ENCODE measurements at places on chromosomes 7 and 10.
A peak's percentile ranks its signal among the peaks of the same experiment; 100 is the strongest.

DNA sequence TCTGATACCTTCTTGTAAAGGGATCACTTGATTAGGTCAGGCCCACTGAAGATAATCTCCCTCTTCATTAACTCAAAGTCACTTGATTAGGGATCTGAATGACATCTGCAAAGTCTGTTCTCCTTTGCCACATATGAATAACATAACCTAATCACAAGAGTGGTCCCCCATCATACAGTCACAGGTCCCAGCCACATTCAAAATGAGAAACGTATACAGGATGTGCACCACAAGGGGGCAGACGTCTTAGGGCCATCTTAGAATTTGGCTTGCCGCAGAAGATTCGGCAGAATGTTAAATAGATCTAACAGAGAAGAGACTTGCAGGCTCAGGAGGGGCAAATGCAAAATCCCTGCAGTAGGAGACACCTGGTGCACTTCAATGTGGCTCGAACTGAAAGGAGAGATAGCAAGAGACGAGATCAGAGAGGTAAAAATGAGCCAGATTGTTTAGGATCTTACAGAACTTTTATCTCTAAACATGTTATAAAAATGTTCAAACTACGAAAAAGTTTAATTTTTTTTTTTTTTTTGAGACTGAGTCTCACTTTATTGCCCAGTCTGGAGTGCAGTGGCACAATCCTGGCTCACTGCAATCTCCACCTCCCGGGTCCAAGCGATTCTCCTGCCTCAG, 10.4 kb upstream of the SMC3 start:
- peak; percentile 19 for DNase-seq

GRCh38 chr10:104416851-104417250, 63.2 kb downstream of the CFAP58 start:
- no peak for DNase-seq

DNA sequence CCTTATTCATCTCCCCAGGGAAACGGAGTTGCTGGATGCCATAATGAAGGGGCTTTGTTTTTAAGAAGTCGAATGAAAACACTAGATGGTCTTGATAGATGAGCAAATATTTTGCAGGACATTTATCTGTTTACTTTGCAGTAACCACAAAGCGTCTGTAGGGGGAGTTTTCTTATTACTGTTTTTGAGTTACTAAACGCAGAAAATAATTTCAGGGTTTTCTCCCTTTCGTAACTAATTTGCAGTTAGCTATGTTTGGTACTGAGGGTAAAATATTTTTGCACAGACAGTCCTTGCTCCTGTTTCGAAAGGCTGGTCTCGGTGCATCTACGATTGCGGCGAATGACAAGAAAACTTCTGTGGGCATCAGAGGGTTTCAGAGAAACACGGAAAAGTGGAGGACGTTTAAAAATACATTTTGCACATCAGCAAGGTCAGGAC, 505.6 kb upstream of the MKI67 start:
- DNase-seq, result no peak

DNA sequence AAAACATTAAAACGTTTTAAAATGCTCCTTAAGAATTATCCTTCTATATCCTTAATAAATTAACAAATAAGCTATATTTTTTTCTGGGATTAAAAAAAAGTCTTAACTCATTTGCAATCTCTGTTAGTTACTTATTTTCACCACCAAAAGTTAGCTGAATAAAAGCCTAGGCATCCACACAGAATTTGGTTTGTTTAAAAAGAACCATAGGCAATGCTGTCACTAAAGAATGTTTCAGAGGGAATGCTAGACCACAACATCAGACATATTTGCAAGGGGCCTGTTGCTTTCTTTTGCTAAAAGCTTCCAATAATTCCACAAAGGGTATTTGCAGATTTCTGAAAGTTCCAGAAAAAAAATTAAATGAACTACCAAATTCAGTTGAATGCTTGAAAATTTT, 244.2 kb downstream of the POU6F2 start:
- no peak for DNase-seq

- DNase-seq, result no peak
Observed at GRCh38 chr10:98332623-98333269, 64.8 kb upstream of the LOXL4 start.

GRCh38 chr7:47103498-47104205, 478.3 kb downstream of the TNS3 start:
- no peak for DNase-seq

- no peak for DNase-seq
Observed at GRCh38 chr10:69769395-69769992, 32.2 kb upstream of the COL13A1 start.

DNA sequence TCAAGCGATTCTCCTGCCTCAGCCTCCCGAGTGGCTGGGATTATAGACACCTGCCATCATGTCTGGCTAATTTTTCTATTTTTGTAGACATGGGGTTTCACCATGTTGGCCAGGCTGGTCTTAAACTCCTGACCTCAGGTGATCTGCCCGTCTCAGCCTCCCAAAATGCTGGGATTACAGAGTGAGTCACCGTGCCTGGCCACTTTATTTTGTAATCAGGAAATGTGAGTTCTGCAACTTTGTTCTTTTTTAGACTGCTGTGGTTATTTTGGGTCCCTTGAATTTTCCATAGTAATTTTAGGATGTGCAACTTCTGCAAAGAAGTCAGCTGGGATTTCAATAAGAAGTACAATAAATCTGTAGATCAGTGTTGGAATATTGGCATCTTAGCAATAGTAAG, 96.8 kb downstream of the CYTH3 start:
- DNase-seq, result no peak

GRCh38 chr7:150466477-150466876, 16.0 kb downstream of the GIMAP8 start:
- no peak for DNase-seq

GRCh38 chr10:132443983-132444876, 47.2 kb downstream of the PWWP2B start:
- no peak for DNase-seq

DNA sequence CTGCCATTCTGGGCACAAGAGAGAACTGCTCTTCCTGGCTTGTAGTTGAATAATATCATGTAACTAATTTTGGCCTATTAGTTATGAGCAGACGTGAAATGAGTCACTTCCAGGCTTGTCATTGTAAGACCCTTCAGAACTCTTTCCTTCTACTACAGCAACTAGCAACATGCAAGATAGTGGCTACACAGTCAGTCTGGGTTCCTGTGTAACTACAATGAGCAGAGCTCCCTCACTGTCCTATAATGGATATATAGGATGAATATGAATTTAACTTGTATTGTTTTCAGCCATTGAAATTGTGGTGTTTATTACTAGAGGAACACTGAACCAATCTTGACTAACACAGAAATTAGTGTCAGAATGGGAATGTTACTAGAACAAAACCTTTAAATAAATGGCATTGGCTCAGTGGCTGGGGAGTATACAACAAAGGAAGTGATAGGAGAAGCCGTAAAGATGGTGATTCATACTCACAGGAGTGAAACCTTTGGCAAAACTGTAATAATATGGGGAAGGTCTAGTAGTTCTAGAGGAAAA, 2.9 kb upstream of the MTPN start:
- DNase-seq, result no peak

- DNase-seq, result no peak
Observed at GRCh38 chr10:113939212-113939860, 84.9 kb downstream of the NHLRC2 start.

GRCh38 chr10:86169506-86170254, 196.9 kb downstream of the GRID1 start:
- no peak for DNase-seq

DNA sequence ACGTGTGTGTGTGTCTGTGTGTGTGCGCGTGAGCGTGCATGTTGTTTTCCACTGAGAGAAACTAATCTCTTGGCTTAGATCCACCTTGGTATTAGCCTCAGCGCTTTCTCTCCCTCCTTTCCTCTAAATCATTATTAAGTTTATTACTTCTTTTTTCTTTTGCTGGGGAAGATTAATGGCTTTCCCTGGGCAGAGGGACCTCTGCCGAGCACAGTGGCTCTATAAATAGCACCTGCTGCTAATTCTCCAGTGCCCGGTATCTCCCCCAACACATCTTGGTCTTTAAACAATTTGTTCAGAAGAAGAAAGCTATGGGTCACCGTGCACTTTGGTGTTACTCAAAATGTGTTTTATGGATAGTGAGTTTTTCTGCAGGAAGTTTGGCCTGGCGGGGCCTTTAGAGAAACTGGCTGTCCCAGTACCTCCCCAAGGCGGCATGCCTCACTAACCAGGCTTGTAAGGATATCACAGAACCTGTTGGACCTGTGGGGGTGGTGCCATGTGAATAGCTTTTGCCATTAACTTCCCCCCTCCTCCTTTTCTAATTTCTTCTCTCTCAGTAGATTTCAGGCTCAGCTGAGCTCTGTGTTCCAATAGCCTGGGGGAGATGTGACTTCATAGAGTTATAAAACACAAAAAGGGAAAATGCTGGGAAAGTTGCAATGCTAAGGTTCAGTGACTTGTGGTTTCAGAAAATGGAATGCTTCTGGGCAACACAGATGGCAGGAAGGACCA, 70.1 kb upstream of the RAB11FIP2 start:
- no peak for DNase-seq

DNA sequence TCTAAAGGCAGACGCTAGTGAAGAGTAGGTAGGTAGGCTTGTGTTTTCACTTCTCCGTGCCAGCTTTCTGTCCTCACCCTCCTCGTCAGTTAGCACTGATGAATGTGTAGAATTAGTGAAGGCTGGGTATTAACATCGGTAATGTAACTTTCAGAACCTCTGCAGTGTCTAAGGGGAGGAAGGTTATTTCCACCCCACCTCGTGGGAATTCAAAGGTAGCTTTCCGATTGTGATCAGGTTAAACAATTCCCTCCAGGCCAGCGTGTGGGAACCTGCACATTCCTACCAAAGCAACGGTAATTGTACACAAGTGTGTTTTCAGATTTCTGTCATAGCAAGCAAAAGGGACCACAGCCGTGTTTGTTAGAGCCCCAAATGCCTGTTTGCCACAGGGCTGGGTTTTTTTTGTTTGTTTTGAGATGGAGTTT, 405.0 kb upstream of the GALNT17 start:
- DNase-seq, result no peak

- no peak for DNase-seq
Observed at GRCh38 chr10:104104926-104105325, 17.0 kb upstream of the SFR1 start.

DNA sequence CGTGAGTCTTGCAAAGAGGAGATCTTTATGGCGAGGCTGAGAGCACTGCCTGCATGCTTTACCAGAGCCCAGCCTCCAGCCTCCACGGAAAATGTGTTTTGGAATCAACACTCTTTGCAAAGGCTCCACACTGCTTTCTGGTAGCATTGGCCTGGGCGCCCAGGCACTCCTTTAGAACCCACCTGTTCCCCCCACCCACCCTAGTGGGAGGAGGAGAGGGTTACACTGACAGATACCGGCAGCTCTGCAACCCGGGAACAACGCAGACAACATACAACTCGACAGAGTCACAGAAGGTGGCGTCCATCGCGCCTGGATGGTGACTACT, 5.5 kb upstream of the MNX1 start:
- DNase-seq, result no peak

- no peak for DNase-seq
Observed at GRCh38 chr10:127047878-127048238, 142.6 kb downstream of the DOCK1 start.

DNA sequence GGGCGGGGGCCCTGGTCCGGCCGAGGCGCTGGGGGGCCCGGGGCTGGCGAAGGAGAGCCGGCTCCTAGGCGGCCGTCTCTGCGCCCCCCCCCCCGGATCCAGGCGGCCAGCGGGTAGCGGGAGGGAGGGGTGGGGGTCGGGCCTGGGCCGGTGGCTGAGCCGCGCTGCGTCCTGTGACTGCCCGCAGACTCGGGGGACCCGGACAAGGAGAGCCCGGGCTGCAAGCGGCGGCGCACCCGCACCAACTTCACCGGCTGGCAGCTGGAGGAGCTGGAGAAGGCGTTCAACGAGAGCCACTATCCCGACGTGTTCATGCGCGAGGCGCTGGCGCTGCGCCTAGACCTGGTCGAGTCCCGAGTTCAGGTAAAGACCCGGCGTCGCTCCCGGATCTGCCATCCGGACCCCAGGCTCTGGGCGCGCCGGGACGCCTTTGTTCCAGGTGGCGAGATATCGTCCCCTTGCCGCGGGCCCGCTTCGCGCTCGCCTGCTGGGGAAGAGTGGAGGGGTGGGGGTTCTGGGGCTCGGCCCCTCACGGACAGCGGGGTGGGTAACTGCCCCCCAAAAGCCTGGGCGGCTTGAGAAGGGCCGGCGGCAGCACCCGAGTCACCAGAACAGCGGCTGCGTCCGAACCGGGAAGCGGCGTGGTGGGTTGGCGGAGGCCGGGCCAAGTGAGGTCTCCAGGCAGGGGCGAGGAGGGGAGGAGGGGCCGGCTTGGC, 819 bp downstream of the UNCX start:
- DNase-seq, result no peak

DNA sequence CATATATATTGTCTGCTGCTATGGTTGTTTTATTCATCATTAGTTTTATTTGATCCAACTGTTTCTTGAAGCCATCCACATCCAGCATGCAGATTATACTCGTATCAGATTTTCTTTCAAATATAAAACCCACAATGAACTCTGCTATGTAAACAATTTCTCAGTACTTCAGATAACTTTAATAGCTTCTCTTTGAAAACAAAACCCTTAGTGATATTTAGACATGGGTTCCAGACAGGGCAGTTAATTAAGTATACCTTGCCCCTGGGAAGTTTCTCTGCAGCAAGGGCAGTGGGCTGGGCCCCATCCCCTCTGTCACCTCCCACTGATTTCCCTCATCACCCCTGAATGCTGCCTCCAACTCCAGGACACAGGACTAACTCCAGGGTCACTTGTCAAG, 104.3 kb downstream of the GFRA1 start:
- no peak for DNase-seq

DNA sequence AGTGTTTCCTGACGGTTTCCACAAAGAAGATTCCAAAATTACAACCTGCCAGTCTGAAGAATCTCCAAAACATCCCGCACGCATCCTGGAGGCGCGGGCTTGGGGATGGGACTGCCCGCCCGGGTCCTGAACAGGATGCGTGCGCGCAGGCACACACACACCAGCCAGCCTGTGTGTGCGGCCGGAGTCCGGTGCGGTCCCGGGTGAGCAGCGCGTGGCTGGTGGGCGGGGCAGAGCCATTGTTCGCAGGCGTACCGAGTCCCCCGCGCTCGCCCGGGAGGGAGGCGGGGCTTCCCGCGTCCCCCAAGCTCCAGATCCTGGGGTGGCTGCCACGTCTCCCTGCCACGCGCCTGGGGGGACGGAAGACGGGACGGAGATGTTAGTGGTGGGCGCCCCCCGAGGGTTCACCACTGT, 675 bp upstream of the SCD start:
- DNase-seq, result peak; percentile 85

GRCh38 chr7:94161476-94161875, 157.3 kb upstream of the BET1 start:
- no peak for DNase-seq

- DNase-seq, result no peak
Observed at GRCh38 chr10:80275756-80276155, 13.7 kb downstream of the MAT1A start.

DNA sequence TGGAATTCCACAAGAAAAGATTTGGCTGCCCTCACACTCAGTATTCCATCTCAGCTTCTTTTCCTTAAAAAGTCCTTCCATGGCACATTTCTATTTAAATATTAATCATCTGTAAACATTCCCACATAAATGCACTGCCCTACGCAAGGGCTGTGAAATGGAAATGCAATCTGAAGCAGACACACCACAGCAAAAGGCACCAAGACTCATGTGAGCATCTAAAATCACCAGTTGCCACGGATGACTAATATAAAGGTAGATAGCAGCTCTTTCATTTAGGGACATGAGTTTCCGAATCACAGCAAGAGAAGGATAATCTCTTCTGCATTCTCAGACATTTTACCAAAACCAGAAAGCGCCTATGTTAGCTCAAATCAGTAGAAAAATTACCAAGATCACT, 31.6 kb downstream of the COA1 start:
- no peak for DNase-seq
